HCT116 (cell line): ENCODE measurements at places on chromosomes 2 and 18. TPM values are rescaled to one million over a fixed set of nuclear protein-coding genes. Genes with fewer than 3 reads are reported as not detected.

GRCh38 chr2:200929334-200930249 is 33.9 kb downstream of the ORC2 start:
- no peak for DNase-seq

Gene LIMS3
- total RNA-seq, result 1.1 TPM

DNA sequence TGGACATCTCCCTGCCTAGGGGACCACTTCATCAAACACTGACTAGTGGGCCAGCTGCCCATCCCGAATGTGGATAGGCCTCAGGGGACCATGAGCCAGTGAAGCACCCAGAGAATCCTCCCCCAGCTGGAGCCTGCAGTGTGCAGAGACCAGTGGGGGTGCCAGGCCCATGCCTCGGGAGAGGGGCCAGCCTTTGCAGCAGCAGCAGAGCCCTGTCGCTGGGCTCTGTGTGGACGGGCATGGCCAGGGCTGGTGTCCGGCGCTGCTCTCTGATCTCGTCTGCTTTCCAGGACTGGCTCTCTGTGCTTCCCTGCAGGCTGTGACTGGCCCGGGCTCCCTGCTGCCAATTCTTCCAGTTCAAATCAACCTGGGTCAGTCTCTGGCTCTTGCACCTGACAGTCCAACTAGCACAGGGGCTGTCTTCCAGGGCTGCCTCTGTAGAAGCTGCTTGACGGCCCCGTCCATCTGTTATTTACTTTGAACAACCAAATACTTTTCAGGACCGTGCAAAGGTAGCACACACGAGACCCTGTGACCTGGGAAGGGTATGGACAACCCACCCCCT is 11.4 kb downstream of the KCNIP3 start:
- no peak for DNase-seq

GRCh38 chr2:10321622-10322021 is 18.9 kb downstream of the HPCAL1 start:
- DNase-seq, result no peak

- no peak for DNase-seq
These were observed 1267.7 kb upstream of the TMEFF2 start for GRCh38 chr2:193462411-193462810.

DNA sequence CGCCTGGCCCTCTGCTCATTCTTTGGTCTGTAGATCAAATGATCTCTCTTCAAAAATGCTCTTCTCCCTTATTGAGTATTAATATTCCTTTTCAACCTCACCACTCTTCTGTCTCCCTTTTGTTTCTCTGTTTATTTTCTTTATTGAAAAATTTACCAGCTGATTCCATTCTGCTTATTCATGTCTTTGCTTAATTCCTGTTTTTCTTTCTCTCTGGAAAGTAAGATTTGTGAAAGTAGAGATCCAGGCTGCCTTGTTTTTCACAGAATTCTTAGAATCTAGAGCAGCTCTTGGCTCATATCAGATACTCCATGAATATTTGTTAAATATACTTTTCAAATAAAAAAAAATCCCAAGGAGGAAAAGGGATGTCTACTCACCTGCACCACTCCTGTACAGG is 157.0 kb downstream of the DOCK10 start:
- no peak for DNase-seq

DNA sequence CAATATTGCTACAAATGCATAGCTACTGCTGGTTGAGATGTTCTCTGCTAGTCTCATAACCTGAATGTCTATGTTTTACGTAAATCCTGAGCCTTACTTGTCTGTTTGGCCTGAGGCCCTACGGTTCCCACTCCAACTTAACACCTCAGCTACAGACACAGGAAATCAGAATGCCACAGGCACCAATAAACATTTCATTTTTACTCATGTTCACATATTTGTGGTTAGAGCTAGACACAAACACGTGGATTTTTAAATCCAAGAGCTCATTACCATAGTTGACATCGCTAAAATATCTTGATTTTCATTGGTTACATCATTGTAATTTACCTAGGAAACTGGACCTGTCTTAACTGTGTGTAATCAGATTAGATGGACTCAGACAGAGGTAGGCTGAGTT is 263.8 kb upstream of the CDH19 start:
- DNase-seq, result no peak
